T-helper 2 cell treated with Interferon-gamma antibody and Interleukin-4, amounts not matched to agents 5 μg/mL and 100 μg/mL, for 36 hours (primary cell): ENCODE measurements at places on chromosomes 1 and 21.

DNA sequence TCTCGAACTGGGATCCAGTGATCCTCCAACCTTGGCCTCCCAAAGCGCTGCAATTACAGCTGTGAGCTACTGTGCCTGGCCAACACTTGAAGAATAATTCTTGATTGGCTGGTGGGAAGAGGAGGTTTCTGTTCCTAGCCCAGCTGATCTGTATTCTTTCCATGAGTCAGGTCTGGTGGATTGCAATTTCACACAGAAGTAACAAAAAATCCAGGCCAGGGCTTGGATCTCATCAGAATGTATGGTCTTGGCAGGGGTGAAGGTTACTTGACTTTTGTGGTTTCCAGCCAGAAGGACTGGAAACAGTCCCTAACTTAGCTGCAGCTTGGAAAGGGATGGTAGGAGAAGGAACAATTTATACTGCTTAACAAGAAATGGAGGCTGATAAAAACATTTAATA is 5.1 kb upstream of the HP1BP3 start:
- DNase-seq = no peak

GRCh38 chr1:27139980-27140379 is 14.9 kb downstream of the SLC9A1 start:
- no peak for DNase-seq

DNA sequence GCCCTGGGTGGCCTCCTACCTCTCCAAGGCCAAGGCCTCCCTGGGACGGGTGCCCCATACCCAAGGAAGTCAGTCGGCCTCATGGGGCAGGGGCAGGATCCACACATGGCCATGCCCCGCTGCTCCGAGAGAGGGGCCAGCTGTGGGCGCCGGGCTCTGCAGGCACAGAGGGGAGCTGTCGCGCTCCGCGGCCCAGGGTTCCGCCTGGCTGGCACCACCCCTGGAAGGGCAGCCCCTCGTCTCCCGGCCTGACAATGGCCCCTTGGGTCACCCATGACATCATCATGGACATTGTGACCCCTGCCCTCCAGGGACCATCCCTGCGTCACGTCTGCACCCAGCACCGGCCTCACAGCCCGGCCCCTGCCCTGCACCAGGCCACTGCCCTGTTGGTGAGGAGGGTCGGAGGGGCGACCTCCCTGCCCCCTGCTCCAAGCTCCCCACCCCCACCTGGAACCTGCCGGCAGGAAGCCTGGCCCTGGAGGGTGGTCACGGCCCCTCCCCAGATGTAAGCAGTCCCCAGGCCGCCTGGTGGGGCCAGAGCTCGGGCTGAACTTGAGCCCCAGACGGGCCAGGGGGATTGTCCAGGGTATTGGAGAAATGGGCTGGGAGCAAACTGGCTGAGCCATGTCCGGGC is 5.8 kb downstream of the TTLL10 start:
- no peak for DNase-seq

DNA sequence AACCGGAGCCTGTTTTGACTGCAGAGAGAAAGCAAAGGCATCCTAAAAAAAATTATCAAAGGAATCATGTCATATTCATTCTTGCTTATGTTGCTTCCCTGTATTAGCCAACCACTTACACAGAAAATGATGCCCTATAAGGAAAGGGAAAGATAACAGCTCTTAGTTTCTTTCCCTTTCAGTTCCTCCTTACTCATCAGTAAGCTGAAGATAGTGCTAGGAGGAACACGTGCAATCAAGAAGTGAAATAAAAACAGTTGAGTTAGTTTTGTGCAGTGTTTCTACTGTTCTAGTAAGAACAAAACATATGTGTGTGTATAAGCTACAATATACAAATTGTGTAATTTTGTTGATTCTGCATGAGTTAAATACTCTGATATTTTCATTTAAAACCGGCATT is 45.3 kb upstream of the MTF2 start:
- no peak for DNase-seq

- no peak for DNase-seq
Measured at GRCh38 chr1:222994511-222995235, 148.4 kb downstream of the TLR5 start.

DNA sequence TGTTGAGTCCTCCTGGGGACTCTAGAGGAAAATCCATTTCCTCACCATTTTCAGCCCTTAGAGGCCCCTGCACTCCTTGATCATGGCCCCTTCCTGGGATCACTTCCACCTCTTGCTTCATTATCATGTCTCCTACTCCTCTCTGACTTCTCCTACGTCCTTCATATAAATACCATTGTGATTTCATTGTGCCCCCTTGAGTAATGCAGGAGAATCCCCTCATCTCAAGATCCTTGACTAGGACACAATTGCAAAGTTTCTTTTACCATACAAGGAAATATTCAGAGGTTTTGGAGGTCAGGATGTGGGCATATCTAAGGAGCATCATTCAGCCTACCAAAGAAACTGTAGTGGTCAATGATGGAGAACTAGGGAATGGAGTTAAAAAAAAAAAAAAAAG is 8.8 kb upstream of the GBP6 start:
- no peak for DNase-seq

DNA sequence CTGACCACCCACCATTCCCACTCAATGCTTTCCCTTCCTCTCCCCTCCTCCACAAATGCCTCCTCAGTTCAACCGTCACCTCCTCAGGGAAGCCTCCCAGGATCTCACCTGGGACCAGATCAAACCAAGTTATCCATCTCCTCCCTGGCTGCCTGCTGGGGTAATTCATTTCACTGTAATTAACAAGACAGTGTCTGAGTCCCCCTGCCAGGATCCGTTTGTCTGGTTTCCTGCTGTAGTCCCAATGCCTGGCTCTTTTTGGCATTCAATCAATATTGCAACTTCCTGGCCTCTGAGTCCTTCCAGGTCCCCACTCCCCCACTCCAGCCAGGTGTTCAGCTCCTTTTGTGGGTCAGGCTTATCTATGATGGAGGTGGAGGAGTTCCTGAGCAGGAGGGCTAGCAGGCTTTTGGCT is 687.7 kb downstream of the PTPRU start:
- DNase-seq = no peak

GRCh38 chr1:53135735-53136114 is 6.7 kb downstream of the SLC1A7 start:
- no peak for DNase-seq

- no peak for DNase-seq
Measured at GRCh38 chr1:214604523-214604922, 1.5 kb downstream of the CENPF start.

DNA sequence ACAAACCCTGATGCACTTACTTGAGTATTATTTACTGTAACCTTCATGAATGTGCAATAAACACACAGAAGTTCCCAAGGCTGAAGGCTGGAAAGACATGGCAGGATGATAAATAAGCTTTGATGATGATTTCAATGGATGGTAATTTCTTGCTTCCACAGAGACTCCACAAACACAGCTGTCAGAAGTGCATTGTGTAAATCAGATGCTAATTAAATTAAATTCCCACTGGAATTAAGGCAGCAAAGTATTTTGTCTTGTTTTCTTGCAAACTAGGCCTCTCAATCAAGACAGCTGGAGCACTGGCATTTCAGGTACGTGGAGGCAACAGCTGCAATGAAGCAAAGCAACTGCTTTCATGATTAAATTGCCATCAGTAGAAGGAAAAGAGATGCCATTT is 24.1 kb downstream of the FAM177B start:
- DNase-seq = no peak

GRCh38 chr21:37358397-37358796 is 8.2 kb upstream of the DYRK1A start:
- no peak for DNase-seq

DNA sequence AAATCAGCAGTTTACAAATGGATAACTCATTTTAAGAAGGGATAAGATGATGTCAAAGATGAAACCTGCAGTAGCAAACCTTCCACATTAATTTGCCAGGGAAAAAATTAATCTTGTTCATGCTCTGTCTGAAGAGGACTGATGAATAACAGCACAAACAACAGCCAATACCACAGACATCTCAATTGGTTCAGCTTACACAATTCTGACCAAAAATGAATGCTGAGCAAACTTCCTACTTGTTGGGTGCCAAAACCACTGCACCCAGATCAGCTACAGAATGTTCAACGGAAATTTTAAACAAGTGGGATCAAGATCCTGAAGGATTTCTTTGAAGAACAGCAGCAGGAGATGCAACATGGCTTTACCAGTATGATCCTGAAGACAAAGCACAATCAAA is 98.3 kb downstream of the COQ8A start:
- DNase-seq = no peak

DNA sequence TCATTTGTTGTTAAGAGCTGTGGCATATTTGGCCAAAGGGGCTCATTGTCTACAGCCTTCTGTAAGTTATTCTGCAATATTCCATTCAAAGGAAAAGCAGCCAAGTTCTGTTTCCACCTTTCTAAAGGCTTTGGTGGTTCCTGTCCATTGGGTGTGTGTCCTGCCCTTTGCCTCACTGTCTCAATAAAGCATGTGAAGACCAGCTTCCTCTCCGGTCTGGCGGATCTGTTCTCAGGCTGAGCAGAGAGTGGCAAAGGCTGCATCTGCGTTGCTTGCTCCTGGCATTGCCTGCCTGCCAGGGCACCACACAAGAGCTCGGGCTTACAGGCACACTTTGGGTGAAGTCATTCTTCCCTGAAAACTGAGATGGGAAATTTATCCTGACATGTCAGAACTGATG is 34.9 kb downstream of the ST6GALNAC3 start:
- DNase-seq = no peak

DNA sequence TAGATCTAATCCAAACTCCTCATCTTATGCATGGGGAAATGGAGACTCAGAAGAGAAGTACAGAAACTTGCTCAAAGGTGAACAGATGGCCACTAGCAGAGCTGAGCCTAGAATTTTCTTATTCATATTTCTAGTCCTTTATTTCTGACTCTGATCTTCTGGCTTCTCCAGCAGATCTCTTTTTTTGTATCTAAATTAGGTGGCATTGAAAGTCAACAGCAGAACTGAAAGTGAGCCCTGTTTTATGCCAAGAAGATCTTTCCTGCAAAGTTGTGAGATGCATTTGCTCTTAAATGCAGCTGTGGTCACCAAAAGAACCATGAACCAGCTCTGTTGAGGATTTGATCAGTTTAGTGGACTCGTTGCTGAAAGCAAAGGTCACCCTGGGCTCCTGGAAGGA is 75.5 kb downstream of the KAZN start:
- no peak for DNase-seq
